ENCODE measurements at places on chromosomes 5 and 9. TPM values are rescaled to one million over a fixed set of nuclear protein-coding genes. Genes with fewer than 3 reads are reported as not detected.

- peaks cover 5% of the 10 kb centered on the region for H3K36me3 ChIP-seq
- no peak overlapping the region for H3K27ac ChIP-seq
- H3K4me3 ChIP-seq: no peak overlapping the region
- peaks cover 2% of the 10 kb centered on the region for H3K27me3 ChIP-seq
- no peaks in the 10 kb centered on the region for H3K4me1 ChIP-seq
- no peak for DNase-seq
These were observed 116.6 kb upstream of the GAS1 start for GRCh38 chr9:87063871-87064270.

PRDM9 gene
- not detected for total RNA-seq

- H3K27me3 ChIP-seq: peaks cover 2% of the 10 kb centered on the region
- no peak overlapping the region for H3K4me3 ChIP-seq
- no peaks in the 10 kb centered on the region for H3K36me3 ChIP-seq
- no peak for DNase-seq
- H3K4me1 ChIP-seq: no peaks in the 10 kb centered on the region
These were observed 3.1 kb downstream of the TMED9 start for GRCh38 chr5:177595026-177595585.

THBS4 gene
- total RNA-seq: 41.1 TPM

KIAA1958 gene
- total RNA-seq: 48.6 TPM

All from glutamatergic neuron (in vitro differentiated cells).